ENCODE measurements at places on chromosomes 13 and 19.

- no peak for DNase-seq
Measured at GRCh38 chr19:45213031-45213430, 32.2 kb downstream of the EXOC3L2 start.

GRCh38 chr19:1558552-1558951, 9.6 kb downstream of the MEX3D start:
- no peak for DNase-seq

- DNase-seq: no peak
Measured at GRCh38 chr13:21897161-21897560, 226.3 kb downstream of the FGF9 start.

- DNase-seq: no peak
Measured at GRCh38 chr13:64934569-64935362, 2295.4 kb downstream of the PCDH9 start.

Measured in right lung (tissue), 10 donors.